ENCODE measurements at places on chromosomes 6 and 20. TPM values are rescaled to one million over a fixed set of nuclear protein-coding genes. Genes with fewer than 3 reads are reported as not detected.
A peak's percentile ranks its signal among the peaks of the same experiment; 100 is the strongest.

- no peak for DNase-seq
- no peak overlapping the region for H3K27ac ChIP-seq
- no peaks in the 10 kb centered on the region for H3K4me1 ChIP-seq
- H3K36me3 ChIP-seq: no peaks in the 10 kb centered on the region
Measured at GRCh38 chr20:8515810-8516435, 383.9 kb downstream of the PLCB1 start.

GRCh38 chr6:72504406-72504805, 117.5 kb upstream of the KCNQ5 start:
- H3K36me3 ChIP-seq: no peaks in the 10 kb centered on the region
- H3K27ac ChIP-seq: no peak overlapping the region
- no peak for DNase-seq
- no peaks in the 10 kb centered on the region for H3K27me3 ChIP-seq
- no peaks in the 10 kb centered on the region for H3K4me1 ChIP-seq

DNA sequence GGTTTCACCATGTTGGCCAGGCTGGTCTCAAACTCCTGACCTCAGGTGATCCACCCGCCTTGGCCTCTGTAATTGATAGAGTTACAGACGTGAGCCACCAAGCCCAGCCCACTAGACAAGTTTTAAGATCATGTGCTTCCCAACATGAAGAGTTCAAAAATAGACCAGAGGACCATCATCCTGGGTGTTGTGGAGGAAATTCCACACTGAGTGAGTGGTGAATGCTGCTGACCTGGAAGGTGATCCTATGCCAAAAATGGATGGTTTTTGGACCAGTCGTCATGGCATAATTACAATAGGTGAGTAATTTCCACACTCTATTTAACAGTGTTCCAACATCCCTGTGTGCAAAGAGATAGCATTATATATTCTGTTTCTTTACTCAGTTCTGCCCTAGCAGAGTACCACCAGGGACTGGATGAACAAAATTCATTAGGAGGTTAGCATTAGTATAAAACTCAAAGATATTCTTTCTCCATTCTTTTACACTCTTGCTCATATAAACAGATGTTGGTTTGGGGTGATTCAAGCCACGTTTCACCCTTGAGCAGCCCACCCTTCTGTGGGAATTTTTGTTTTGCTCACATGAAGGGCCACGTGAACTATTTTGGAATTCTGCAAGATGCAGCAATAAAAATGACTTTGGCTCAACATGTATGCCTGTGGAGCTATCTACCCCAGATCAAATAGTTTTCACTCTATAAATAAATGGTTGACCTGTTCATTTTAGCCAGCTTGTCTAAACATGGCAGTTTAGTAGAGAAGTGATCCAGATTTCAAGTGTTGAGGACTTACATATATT, 206.2 kb upstream of the TCF21 start:
- no peaks in the 10 kb centered on the region for H3K4me1 ChIP-seq
- no peak for DNase-seq
- no peaks in the 10 kb centered on the region for H3K27me3 ChIP-seq

DNA sequence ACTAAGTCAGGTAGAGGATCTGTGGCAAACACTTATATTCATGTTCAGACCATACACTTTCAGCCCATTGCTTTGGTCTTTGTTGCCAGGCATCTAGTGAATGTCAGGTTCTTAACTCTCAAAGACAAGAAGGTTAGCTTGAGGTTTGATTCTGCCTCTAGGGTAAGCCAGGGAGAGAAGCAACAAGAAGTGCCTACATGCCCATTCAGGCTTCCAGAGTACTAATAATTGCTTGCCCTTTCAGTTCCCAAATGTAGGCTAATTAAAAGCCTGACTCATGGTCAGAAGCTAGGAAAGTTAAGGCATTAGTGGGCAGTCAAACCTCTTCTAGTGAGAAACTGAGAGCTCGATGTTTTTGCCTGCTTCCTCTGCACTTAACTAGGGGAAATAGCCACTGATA, 492.4 kb downstream of the PKHD1 start:
- H3K27ac ChIP-seq: no peak overlapping the region
- no peaks in the 10 kb centered on the region for H3K36me3 ChIP-seq

DNA sequence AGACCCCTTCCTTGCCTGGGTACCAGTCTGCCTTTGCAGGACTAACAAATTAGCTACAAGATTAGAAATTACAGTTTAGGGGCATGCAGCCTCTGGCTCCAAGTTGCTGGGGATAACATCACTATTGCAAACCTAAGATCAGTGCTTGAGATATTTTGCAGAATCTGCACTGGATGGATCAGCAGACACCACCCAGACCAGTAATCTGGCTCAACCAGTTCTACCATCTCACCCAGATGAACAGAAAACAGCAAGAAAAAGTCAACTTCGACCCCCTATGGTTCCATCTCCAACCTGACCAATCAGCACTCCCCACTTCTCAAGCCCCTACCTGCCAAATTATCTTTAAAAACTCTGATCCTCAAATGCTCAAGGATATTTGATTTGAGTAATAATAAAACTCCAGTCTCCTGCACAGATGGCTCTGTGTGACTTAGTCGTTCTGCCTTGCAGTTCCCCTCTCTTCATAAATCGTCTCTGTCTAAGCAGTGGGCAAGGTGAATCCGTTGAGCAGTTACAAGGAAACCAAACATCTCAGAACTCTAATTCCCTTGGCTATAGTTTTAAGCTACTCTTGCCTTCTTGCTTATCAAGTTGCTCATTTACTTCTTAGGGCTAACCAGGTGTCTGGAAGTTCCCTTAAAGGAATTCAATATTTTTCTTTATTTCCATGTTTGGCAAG, 16.1 kb upstream of the LMBRD1 start:
- no peaks in the 10 kb centered on the region for H3K36me3 ChIP-seq
- H3K27me3 ChIP-seq: no peaks in the 10 kb centered on the region
- no peak overlapping the region for H3K4me3 ChIP-seq

DNA sequence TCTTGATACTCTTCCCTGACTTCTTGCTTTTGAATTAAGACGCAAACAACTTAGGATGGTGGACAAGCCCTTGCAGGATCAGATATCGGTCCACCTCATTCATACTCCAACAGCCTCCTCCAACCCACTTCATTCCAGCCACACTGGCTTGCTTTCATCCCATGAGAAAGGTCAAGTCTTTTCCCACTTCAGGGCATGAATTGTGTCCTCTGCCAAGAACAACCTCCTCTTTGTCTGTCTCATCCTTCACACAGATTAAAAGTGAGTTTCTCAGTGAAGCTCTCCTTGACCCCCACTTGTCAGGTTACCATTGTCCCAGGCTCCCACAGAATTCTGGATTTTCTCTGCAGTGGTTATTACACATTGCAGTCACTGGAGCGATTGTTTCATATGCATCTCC, 91.8 kb upstream of the TGM3 start:
- no peak for DNase-seq
- H3K4me1 ChIP-seq: peaks cover 10% of the 10 kb centered on the region
- H3K27me3 ChIP-seq: no peaks in the 10 kb centered on the region
- no peak overlapping the region for H3K27ac ChIP-seq

GRCh38 chr20:58762120-58762519, 69.5 kb downstream of the NPEPL1 start:
- H3K4me1 ChIP-seq: no peaks in the 10 kb centered on the region
- no peak for DNase-seq
- H3K4me3 ChIP-seq: no peak overlapping the region
- peaks cover 50% of the 10 kb centered on the region for H3K27me3 ChIP-seq
- H3K27ac ChIP-seq: no peak overlapping the region
- no peaks in the 10 kb centered on the region for H3K36me3 ChIP-seq

- no peak overlapping the region for H3K27ac ChIP-seq
- H3K4me3 ChIP-seq: no peak overlapping the region
- no peak for DNase-seq
- peaks cover 17% of the 10 kb centered on the region for H3K36me3 ChIP-seq
- H3K27me3 ChIP-seq: no peaks in the 10 kb centered on the region
Measured at GRCh38 chr6:75149240-75149639, 56.6 kb downstream of the COL12A1 start.

DNA sequence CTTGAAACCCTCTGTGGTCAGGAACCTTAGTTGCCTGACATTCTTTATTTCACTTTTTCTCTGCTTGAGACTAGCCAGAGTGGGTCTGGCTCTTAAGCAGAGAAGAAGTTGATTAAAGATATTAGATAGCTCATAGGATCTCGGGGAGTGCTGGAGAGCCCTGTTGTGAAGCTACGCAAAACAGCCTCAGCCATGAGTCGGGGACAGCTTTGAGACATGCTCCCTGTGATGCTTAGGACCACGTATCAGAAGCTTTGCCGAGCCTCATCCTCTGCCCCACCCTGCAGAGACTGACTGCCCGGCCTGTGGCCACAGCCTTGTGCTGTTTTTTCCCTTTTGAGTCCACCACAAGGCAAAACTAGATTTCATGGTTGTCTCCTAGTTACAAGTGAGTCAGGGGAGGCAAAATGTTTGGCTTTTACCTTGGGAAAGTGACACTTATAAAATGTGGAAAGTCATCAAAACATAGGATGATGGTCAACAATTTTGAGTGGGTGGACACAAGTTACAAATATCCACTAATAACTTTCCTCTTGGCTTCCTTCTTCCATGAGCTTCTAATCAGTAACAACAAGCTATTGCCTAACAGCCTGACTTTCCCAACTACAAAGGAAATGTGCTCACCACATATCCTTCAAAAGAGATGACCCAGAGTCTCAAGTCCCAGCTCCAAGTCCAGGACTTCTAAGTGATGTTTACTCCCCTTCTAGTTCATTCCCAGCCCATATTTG, 108.4 kb downstream of the JAG1 start:
- H3K4me1 ChIP-seq: peaks cover 7% of the 10 kb centered on the region
- no peaks in the 10 kb centered on the region for H3K36me3 ChIP-seq
- no peak for DNase-seq
- H3K4me3 ChIP-seq: no peak overlapping the region
- H3K27ac ChIP-seq: peak overlapping the region; percentile 20

DNA sequence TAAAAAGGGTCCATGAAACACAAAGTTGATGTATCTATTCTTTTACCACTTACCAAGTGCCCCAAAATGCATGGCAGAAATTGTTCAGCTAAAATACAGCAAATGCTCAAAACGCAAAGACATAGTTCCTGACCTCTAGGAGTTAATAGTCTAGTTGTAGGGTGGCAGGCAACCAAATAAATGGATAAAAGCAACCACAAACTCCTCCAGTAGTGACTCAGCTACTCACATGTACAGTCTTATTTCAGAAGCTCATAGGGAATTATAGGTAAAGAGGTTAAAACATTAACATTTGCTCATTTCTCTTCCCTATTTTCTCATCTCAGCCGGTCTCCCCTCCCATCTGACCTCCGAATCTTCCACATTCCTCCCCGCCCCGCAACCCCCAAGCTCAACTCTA, 143.9 kb upstream of the INSM1 start:
- no peaks in the 10 kb centered on the region for H3K27me3 ChIP-seq
- no peaks in the 10 kb centered on the region for H3K4me1 ChIP-seq
- no peak overlapping the region for H3K27ac ChIP-seq
- H3K4me3 ChIP-seq: no peak overlapping the region

- no peaks in the 10 kb centered on the region for H3K36me3 ChIP-seq
- no peak overlapping the region for H3K4me3 ChIP-seq
- no peaks in the 10 kb centered on the region for H3K4me1 ChIP-seq
Measured at GRCh38 chr6:36399970-36400369, 12.5 kb upstream of the ETV7 start.

DNA sequence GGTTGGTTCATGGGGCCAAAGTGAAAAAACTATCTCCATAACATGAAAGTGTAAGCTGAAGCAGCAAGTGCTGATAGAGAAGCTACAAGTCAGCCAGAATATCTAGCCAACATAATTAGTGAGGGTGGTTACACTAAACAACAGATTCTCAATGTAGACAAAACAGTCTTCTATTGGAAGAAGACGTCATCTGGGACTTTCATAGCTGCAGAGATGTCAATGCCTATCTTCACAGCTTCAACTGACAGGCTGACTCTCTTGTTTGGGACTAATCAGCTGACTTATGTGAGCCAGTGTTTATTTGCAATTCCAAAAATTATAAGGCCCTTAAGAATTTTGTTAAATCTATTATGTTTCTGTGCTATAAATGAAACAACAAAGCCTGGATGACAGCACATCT, 63.2 kb downstream of the GMDS start:
- DNase-seq: no peak
- H3K36me3 ChIP-seq: no peaks in the 10 kb centered on the region
- H3K4me1 ChIP-seq: no peaks in the 10 kb centered on the region

GRCh38 chr6:273551-274058, 18.7 kb upstream of the DUSP22 start:
- H3K4me3 ChIP-seq: no peak overlapping the region
- H3K27me3 ChIP-seq: no peaks in the 10 kb centered on the region
- peak overlapping the region; percentile 0 for H3K27ac ChIP-seq
- H3K36me3 ChIP-seq: no peaks in the 10 kb centered on the region
- no peak for DNase-seq

The REM1 gene
- 4.0 TPM for total RNA-seq

DNA sequence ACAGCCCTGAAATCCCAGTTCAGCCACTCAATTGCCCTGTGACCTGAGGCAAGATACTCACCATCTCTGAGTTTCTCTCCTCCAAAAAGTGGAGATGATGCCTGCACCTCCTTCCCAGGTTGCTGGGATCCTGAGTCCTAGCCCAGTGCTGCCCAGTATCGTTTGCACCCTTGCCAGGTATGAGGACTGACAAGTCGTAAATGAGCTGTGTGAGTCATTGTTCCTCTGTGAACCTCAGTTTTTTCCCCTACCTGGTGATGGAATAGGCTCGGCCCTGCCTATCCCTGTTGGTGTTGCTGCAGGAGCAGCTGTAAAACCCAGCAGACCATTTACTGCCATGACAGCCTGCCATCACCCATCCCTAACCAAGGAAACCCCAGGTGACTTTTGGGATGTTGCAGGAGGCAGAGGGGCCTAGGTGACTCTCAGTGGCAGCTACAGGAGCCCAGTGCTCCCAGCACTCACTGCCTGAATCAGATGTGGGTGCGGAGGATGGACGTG, 229.3 kb downstream of the SYNDIG1 start:
- H3K27me3 ChIP-seq: no peaks in the 10 kb centered on the region
- no peak overlapping the region for H3K4me3 ChIP-seq
- DNase-seq: no peak
- H3K4me1 ChIP-seq: no peaks in the 10 kb centered on the region
- H3K36me3 ChIP-seq: no peaks in the 10 kb centered on the region

GRCh38 chr6:15366003-15366535, 120.2 kb downstream of the JARID2 start:
- DNase-seq: no peak
- no peaks in the 10 kb centered on the region for H3K27me3 ChIP-seq
- peak overlapping the region; percentile 66 for H3K27ac ChIP-seq

The TSPO2 gene
- total RNA-seq: not detected

DNA sequence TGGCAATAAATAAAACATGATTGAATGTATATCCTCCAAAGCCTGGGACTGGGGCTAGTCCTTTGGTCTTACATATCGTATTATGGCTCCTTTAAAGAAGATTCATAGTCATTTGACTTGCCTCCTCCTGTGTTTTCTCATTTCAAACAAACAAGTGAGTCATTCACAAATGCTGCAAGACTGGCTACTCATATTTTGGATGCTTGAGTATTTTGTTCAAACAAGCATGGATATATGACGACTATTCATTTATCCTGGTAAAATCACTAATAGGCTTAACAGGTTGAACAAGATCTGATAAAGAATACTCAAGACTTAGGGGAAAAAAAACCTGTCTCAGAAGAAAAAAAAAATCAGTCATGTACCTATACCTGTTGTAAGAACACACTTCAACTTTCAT, 111.1 kb upstream of the CCDC28A start:
- H3K27me3 ChIP-seq: no peaks in the 10 kb centered on the region
- H3K4me1 ChIP-seq: peaks cover 38% of the 10 kb centered on the region
- peak overlapping the region; percentile 73 for H3K27ac ChIP-seq
- no peak for DNase-seq

The RIMS1 gene
- 0.53 TPM for total RNA-seq

GRCh38 chr6:34094474-34095135, 51.3 kb downstream of the GRM4 start:
- H3K36me3 ChIP-seq: no peaks in the 10 kb centered on the region
- H3K4me3 ChIP-seq: no peak overlapping the region
- H3K4me1 ChIP-seq: no peaks in the 10 kb centered on the region
- no peak for DNase-seq
- H3K27me3 ChIP-seq: peaks cover 83% of the 10 kb centered on the region
